ENCODE measurements at places on chromosomes 11 and 22. TPM values are rescaled to one million over a fixed set of nuclear protein-coding genes. Genes with fewer than 3 reads are reported as not detected.

The OMP gene
- not detected for total RNA-seq

The ARCN1 gene
- 265 TPM for total RNA-seq

The CABP4 gene
- not detected for total RNA-seq

The OR5B21 gene
- not detected for total RNA-seq

The PDE2A gene
- not detected for total RNA-seq

The SPI1 gene
- total RNA-seq, result not detected

The CRACR2B gene
- total RNA-seq, result 0.57 TPM

The TMEM191C gene
- total RNA-seq, result 1.5 TPM

The OR6A2 gene
- total RNA-seq, result 0.19 TPM

The TRIM49 gene
- total RNA-seq, result not detected

The CDC42EP1 gene
- total RNA-seq, result 155 TPM
